ENCODE measurements at places on chromosomes 1 and 21.

GRCh38 chr1:76591461-76591860 is 275.8 kb upstream of the ST6GALNAC5 start:
- DNase-seq = no peak

- DNase-seq = no peak
Observed at GRCh38 chr1:67726224-67726623, 41.2 kb downstream of the GADD45A start.

DNA sequence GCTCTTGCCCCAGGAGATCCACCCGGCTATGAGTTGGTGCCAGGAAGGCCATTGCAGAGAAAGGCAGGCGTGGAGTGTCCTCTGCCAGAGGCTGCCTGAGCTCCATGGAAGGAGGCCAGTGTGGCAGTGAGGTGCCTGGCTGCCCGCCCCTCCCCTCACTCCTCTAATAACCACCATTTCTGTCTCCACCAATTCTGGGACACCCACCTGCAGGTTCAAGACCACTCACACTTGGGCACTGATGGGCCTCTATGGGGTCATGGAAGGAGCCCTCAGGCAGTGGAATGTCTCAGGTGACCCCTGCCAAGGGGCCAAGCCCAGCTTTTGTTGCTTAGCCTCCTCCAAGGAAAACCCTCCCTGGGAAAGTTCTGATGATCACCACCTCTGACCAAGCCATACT is 731.6 kb downstream of the MATN1 start:
- DNase-seq = no peak

- DNase-seq = no peak
Observed at GRCh38 chr1:205032508-205032907, 10.5 kb upstream of the CNTN2 start.

DNA sequence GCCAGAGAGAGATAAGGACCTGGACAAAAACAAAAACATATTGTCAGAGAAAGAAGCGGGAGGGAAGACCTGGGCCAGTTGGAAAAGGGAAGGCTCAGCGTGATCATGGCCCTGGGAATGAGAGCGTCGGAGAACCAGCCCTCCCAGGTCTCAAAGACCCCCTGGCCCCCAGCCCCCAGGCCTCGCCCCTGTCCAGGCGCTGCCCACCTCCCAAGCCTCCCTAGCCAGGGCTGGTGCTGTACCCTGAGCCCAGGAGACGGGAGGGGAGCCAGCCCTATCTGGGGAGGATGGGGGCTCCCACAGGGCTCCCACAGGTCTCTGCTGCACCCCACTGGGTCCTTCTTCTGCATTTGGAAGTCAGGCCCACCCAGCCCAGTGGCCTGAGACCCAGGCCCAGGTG is 15.1 kb downstream of the CHD5 start:
- DNase-seq = no peak

DNA sequence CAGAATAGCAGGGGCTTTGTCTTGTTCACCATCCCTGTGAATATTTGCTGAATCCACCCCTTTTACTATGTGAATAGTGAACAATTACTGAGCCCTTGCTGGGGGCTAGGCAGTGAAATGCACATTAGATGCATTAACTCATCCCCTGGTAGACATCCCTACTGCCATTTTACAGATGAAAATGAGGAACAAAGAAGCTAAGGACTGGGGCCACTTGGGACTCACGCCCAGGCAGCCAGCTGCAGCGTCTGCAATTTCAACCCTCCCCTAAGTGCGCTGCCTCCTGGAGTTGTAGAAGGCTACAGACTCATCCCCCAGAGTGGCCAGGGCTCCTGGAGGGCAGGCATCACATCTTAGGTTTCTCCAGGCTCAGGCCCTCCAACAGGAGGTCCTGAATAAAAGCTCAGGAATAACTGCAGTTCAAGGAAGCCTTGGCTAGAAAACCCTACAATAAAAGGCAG is 31.6 kb downstream of the CAPZB start:
- DNase-seq = no peak

GRCh38 chr1:223189903-223190724 is 47.1 kb upstream of the TLR5 start:
- peak; percentile 49 for DNase-seq

DNA sequence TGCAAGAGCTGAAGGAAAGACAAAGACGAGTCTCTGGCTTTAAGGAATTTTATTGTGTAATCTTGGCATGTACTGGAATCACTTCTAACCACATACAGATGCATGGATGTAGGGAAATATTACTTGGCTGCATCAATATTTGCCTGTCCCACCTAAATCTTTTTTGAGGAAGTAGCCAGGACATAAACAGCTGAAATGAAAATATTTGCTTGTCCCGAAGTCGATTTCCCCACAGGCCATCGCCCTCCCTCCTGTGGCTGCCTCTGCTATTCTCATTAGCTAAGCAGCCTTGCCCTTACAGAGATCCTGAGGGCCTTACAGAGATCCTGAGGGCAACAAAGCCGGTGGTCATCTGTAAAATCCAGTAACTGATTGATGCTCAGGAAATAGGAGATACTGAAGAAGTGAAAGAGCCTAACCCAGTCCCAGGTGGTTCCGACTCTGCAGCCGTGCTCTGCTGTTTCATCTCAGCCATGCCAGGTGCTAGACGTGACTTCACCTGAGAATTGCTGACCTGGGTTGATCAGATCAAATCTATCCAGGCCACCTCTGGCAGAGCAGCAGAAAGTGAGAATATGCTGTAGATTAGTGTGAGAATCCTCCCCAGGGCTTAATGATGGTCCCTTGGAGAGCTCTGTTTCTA is 25.5 kb downstream of the MAN1C1 start:
- no peak for DNase-seq

- DNase-seq = no peak
Observed at GRCh38 chr1:115224636-115225035, 113.4 kb downstream of the NGF start.

DNA sequence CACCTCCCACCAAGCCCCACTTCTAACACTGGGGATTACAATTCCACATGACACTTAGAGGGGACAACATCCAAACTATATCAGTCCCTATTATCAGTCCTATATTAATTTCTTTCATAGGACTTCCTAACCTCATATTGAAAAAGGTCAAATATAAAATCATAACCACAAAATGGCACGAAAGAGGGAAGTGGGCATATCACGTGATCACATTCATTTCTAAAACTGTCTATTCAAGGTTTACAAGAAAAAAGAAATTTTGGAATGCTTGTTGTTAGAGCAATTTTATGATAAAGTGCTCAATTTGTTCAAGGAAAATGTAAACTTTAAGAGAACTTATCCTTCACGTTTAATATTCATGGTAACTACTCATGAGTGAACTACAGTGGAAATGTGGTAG is 13.2 kb upstream of the CDC7 start:
- DNase-seq = no peak

DNA sequence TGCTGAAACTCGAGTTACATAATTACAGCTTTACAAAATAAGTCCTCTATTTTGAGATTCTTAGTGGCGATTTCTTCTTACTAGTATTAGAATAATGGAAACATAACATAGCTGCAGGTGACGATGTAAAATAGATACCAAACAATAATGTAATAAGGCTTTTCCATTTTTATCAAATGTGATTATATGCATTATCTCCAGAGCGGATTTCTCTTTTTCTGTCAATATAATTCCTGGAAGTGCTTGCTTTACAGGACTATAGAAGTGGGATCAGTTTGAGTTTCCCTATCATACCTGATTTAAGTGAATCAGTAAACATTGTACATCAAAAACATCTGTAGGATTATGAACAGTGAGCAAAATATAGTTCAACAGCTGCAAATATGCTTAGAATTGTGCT is 442.5 kb downstream of the NEGR1 start:
- no peak for DNase-seq

GRCh38 chr1:41006942-41007865 is 14.3 kb downstream of the SLFNL1 start:
- DNase-seq = no peak

DNA sequence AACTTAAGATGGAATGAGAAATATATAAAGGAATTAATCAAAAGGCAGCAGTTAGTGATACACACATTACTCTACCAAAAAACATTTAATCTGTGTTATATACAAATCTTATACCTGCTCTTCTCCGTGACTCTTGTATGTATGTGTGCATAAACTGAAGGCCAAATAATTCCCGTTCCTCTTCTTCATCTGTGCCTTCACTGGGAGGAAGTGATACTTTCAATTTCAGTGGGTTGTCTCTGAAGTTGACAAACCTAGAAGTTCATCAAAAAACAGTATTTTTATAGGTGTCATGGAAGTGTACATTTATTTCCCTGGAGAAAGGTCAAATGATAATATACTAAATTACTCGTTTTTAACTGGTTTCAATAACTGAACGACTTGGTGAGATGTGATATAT is 19.3 kb downstream of the TRMT13 start:
- no peak for DNase-seq

DNA sequence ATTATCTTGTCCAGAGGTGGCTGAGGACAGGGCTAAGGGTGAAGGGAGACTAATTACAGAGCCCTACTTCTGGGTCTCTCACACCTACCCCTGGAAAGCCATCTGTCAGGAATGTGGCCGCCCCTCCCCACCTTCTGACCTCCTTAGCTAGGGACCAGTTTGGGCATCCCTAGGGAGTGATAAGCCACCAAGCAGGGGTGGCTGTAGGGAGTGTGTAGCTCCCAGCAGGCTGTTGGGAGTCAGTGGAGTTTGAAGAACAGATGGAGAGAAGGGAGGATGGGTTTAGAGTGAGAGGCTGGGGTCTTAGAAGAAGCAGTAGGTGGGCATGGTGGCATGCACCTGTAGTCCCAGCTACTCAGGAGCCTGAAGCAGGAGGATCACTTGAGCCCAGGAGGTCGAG is 808 bp upstream of the SERINC2 start:
- DNase-seq = no peak

DNA sequence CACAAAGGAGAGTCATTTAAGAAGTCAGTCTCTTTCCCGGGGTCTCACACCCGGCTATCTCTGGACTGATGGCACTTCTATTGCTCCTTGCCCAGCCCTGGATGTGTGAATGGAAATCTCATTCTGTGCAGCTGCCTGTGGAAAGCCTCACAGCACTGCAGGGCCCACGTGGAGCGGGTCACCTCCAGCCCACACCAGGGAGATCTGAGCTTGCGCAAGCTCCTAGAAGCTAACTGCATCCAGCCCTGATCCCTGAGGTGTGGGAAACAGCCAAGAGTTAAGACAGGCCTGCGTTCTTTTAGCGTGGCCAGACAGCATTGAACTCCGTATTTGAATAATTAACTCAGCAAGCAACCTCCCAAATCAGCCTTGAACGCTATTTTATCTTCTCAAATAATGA is 150.5 kb downstream of the LRIG2 start:
- no peak for DNase-seq

- no peak for DNase-seq
Observed at GRCh38 chr1:209583408-209583807, at the start of gene CAMK1G. Gene CAMK1G (plus strand): TSS chr1:209583714. CDS start chr1:209594984, 11,270 bp downstream.

DNA sequence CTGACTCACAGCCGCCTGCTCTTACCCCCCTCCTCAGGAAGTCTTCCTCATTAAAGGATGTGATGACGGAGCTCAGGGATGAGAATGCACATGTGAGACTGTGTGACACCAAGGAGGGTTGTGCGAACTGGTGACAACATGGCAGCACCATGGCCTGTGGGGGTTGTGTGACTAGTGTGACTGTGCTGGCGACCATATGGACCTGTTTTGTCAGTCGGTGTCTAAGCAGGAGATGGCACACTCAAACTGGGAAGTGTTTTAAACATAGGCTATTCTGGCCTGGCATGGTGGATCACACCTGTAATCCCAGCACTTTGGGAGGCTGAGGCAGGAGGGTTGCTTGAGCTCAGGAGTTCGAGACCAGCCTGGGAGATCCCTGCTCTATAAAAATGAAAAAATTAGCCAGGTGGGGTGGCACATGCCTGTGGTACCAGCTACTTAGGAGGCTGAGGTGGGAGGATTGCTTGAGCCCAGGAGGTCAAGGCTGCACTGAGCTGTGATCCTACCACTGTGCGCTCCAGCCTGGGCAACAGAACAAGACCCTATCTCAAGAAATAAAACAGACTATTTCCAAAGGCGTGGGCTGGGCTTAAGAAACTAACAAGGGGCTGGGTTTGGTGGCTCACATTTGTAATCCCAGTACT is 7.4 kb downstream of the TRNP1 start:
- DNase-seq = no peak

- no peak for DNase-seq
Observed at GRCh38 chr1:5493851-5494311, 498.3 kb downstream of the NPHP4 start.

DNA sequence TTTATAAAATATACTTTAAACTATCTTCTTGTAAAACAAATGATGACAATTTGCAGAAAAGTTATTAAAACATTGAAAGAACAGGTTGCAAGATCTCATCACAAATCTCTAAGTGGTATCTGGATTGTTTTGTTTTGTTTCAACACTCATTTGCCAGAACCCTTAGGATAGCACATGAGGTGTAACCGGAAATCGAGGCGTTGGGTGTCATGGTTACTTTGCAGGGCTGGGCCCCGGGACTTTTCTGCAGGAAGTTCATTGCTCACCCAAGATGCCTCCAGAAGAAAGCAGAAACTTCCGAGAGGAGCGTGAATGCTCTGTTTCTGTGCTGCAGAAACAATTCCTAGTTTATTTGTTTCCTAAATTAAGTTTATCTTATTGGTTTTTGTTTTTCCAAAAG is 2.5 kb downstream of the DISC1 start:
- no peak for DNase-seq

- peak; percentile 34 for DNase-seq
Observed at GRCh38 chr21:18499761-18500376, 96.3 kb upstream of the TMPRSS15 start.

GRCh38 chr1:6090996-6091822 is 45.5 kb downstream of the KCNAB2 start:
- no peak for DNase-seq

DNA sequence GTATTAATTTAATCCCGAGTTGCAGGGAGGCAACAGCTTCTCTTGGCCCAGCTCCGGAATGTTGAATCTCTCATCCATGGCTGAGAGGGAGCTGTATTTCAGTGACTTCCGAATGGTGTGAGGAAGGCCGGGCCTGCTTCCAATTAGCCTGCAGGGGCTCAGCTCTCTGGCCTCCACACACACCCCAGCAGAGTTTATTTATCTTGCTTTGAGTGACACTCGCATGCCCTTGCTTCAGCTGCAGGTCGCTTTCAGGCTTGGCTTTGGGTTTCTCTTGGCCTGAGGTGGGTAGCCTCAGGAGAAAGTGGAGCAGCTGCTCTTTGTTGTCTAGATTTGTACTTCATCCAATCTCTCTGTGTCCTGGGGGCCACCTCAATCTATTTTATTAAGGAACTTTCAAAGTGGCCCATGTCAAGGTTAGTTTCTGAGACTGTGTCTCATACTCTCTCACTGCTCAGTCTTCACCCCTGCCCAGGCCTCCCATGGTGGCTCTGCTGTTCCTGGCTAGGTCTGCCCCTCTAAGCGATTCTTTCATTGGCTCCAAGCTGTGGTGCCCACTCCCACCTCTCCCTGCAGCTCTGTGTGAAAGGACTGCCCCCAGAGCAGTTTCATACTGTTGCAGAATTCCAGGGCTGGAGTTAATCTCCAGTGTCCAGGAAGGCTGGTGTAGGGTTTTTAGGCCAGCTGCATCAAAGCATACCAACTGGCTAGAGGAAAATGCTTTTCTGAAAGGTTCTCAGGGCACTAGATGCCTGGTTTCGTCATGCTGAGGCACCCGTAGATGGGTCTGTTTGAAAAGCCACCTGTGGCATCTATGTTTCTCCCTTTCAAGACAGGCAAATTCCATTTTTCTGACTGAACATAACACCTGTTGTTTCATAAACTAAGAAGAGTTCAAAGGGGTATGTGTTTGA is 153.5 kb downstream of the PLXNA2 start:
- no peak for DNase-seq
